ENCODE measurements at places on chromosomes 1 and 21. TPM values are rescaled to one million over a fixed set of nuclear protein-coding genes. Genes with fewer than 3 reads are reported as not detected.

DNA sequence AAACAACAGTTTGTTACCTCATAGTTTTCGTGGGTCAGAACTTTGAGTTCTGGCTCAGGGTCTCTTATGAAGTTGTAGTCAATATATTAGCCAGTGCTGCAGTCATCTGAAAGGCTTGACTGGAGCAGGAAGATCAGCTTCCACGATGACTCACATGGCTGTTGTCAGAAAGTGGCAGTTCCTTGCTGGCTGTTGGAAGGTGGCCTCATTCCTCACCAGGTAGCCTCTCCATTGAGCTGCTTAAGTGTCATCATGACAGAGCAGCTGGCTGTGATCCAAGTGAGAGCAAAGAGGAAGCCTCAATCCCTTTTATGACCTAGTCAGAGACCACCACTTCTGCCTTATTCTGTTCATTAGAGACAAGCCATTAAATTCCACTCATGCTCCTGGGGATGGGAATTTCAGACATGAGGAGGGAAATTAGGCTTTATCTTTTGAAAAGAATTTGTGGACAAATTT lies 5.6 kb downstream of the OSBPL9 start:
- H3K4me1 ChIP-seq = peaks cover 15% of the 10 kb centered on the region
- H3K36me3 ChIP-seq = no peaks in the 10 kb centered on the region
- H3K4me3 ChIP-seq = no peak overlapping the region
- no peak for DNase-seq
- no peaks in the 10 kb centered on the region for H3K27me3 ChIP-seq

- H3K4me3 ChIP-seq = no peak overlapping the region
- peaks cover 10% of the 10 kb centered on the region for H3K4me1 ChIP-seq
- no peak overlapping the region for H3K27ac ChIP-seq
- H3K36me3 ChIP-seq = no peaks in the 10 kb centered on the region
- H3K27me3 ChIP-seq = no peaks in the 10 kb centered on the region
These were observed 21.9 kb upstream of the ERO1B start for GRCh38 chr1:236303675-236304074.

DNA sequence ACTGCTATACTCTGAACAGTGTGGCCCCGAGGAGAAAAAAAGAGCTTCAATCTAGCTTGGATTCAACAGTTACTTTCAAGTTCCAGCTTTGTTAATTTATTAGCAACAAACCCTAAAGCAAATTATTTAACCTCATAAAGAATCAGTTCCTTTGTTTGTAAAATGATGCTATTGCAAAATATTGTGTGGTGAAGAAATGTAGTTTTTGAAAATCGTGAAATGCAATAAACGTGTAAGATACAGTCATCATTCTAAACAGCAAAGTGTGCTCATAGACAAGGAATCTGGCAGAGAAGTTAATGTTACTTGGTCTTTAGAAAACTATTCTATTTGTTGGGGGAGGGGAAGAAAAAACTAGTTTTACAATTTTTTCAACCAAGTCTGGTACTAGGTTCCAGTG lies 297.6 kb upstream of the ADGRL4 start:
- H3K27ac ChIP-seq = no peak overlapping the region
- no peaks in the 10 kb centered on the region for H3K36me3 ChIP-seq
- H3K27me3 ChIP-seq = no peaks in the 10 kb centered on the region

CFHR4 gene
- 0.42 TPM for total RNA-seq

LHX8 gene
- 0.25 TPM for total RNA-seq

SPATA45 gene
- 0.73 TPM for total RNA-seq

ZP4 gene
- total RNA-seq = not detected

MYCL gene
- total RNA-seq = 32.2 TPM

GNAT2 gene
- total RNA-seq = 0.14 TPM

- no peaks in the 10 kb centered on the region for H3K27me3 ChIP-seq
- no peak for DNase-seq
- no peak overlapping the region for H3K4me3 ChIP-seq
- H3K36me3 ChIP-seq = no peaks in the 10 kb centered on the region
- peaks cover 7% of the 10 kb centered on the region for H3K4me1 ChIP-seq
These were observed 46.7 kb downstream of the RGS4 start for GRCh38 chr1:163115887-163116286.

- H3K4me1 ChIP-seq = peaks cover 20% of the 10 kb centered on the region
- H3K36me3 ChIP-seq = no peaks in the 10 kb centered on the region
- no peak overlapping the region for H3K4me3 ChIP-seq
- H3K27me3 ChIP-seq = no peaks in the 10 kb centered on the region
- no peak overlapping the region for H3K27ac ChIP-seq
These were observed 37.7 kb upstream of the TMEM125 start for GRCh38 chr1:43232074-43232473.

GRCh38 chr21:33027401-33028286 lies 1.9 kb downstream of the OLIG2 start:
- peaks cover 100% of the 10 kb centered on the region for H3K27me3 ChIP-seq
- no peaks in the 10 kb centered on the region for H3K36me3 ChIP-seq
- H3K4me1 ChIP-seq = peaks cover 58% of the 10 kb centered on the region
- DNase-seq = peak; percentile 44
- H3K4me3 ChIP-seq = peak overlapping the region; percentile 52
- H3K27ac ChIP-seq = no peak overlapping the region

DNA sequence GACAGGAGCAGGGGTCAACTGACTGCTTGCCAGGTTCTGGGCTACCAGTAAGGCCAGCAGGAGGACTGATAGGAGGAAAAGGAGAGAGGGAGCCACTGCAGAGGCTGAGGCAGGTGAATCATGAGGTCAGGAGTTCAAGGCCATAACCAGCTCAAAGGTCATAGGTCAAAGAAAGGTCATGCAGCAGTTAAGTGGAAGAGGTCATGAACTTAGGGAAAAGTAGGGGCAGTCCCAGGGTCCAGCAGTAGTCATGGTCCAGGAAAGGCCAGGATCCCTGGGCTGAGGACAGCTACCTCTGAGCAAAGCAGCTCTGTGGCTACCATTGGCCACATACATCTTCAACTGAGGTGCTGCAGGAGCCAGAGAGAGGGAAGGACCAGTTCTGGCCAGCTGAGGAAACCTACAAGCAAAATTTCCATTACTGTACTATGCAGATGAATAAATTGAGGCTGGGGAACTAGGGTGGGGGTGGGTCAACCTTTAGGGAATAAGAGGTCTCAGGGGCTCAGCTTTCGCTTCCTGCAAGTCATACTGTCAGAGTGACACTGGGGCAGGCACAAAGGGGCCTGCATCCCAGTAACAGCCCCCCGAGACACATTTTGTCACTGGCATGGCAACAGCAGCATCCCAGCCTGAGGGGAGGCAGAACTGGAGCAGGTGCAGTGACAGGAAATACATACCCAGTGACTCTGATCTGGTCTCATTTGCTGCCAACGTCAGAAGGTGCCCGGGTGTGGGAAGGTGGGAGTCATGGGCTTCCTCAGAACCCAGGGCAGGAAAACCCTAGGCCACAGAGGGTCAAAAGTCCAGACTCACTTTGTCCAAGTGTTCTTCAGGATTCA lies 5.2 kb upstream of the INPP5B start:
- peaks cover 7% of the 10 kb centered on the region for H3K4me1 ChIP-seq
- no peak for DNase-seq
- H3K27ac ChIP-seq = peak overlapping the region; percentile 45

GRCh38 chr1:222914861-222915632 lies 100.2 kb downstream of the DISP1 start:
- H3K36me3 ChIP-seq = peaks cover 9% of the 10 kb centered on the region
- H3K27me3 ChIP-seq = peaks cover 4% of the 10 kb centered on the region
- H3K4me1 ChIP-seq = no peaks in the 10 kb centered on the region
- no peak for DNase-seq
- H3K4me3 ChIP-seq = no peak overlapping the region

TRMT1L gene
- 28.1 TPM for total RNA-seq

CFAP45 gene
- 0.27 TPM for total RNA-seq

FNBP1L gene
- 81.8 TPM for total RNA-seq

DNA sequence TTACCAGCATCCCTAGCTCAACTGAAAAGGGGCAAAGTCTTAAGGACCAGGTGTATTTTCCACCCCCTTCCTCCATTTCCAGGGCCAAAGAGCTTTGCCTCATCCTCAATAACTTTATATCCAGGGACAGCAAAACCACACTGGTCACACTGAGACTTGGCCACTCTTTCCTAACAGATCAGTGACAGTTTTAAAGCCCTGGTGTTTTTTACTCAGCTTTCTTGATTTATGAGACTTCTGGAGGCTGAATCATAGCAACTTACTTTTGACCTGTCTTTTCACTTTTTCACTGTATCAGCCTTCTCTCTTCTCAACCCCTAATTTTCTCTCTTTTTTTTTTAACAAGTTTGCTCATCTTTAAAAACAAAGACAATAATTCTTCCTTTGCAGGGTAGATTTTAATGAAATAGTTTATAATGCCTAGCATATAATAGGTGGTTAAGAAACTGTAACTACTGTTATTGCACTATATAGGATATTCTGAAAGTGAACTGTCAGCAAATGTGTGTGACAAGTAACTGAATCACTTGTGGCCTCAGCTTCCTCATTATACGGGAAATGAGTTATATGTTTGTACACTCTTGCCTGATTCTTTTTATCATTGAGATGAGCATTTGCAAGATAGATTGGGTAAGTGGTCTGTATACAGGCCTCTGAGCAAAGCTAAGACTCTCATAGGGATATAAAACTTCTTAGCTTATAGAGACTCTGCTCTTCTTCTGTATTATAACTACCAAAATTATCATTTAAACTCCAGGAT lies 19.7 kb upstream of the DYNLT5 start:
- H3K4me3 ChIP-seq = no peak overlapping the region
- H3K27me3 ChIP-seq = no peaks in the 10 kb centered on the region
- peaks cover 10% of the 10 kb centered on the region for H3K4me1 ChIP-seq
